CD4-positive, alpha-beta T cell treated with Interleukin-15 for 1 hour (primary cell): ENCODE measurements at places on chromosomes 3 and 15.

DNA sequence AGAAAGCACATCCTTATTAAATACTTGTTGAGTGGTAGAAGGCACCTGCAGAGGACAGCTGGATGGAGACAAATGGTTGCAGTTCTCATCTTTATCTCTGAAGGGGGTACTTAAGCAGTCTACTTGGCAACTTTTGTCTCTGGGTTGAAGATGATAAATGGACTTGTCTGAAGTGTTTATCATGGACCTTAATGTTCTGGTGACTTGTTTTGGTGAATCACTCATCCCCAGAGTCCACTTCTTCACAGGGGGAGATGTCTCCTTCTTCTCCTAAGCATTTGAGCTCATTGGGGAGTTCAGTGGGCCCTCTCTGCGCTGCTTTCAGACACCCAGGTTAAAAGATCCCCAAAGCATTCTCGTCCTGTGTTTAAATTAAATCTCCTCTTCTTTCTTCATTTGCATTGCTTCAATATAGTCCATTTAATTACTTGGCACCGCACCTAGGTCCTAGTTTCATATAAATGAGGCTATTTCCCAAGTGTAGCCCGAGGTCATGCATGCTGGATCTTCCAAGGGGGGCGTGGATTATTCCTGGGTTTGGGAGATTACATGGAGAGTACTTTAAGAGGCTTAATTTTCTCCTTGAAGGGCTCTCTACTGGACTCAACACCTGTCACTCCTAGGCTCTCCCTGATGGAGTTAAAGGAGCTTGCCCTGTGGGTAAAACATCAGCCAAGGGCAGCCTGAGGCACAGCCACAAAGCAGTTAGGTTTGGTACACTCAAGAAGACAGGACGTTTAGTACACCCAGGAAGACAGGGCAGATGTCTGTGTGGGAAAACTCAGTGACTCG is 239.3 kb upstream of the C2CD4B start:
- DNase-seq = no peak

DNA sequence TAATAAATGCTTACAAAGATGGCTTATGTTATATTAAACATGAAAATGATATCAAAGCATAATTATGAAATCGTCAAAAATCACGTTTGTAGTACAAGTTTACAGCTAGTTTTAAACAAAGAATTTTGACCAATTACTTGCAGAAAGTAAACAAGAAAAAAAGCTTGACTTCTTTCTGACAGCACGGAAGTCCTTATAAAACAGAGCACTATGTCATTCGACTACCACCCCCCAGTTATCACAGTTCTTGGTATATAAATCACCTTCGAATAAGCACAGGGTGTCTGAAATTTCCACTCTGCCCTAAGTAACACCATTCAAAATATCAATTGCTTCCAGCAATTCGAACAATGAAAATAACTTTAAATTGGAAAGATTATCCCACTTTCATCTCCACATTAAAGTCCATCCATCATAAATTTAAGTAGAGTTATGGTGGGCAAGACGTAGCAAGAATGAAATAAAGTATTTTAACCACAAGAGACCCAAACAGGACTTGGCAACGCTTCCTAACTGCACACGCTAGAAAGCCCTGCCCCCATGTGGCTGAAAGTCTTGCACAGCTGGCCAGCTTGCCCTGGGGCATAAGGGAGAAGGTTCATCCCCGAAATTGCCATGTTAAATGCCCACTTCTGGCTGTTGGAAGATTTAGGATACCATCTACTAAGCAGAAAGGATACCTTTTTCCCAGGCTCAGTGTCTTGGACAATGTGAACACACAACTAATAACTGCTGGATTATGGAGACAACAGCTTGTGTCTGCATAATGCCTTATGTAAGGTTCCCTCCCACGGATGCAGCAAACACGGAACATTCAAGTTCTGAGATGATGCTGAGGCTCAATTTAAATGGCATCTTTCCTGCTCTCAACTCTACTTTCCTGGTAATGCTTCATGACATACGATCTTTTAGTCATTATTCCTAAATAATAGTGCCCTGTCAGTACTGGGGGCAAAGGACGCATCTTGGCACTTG is 116.4 kb upstream of the TJP1 start:
- no peak for DNase-seq

DNA sequence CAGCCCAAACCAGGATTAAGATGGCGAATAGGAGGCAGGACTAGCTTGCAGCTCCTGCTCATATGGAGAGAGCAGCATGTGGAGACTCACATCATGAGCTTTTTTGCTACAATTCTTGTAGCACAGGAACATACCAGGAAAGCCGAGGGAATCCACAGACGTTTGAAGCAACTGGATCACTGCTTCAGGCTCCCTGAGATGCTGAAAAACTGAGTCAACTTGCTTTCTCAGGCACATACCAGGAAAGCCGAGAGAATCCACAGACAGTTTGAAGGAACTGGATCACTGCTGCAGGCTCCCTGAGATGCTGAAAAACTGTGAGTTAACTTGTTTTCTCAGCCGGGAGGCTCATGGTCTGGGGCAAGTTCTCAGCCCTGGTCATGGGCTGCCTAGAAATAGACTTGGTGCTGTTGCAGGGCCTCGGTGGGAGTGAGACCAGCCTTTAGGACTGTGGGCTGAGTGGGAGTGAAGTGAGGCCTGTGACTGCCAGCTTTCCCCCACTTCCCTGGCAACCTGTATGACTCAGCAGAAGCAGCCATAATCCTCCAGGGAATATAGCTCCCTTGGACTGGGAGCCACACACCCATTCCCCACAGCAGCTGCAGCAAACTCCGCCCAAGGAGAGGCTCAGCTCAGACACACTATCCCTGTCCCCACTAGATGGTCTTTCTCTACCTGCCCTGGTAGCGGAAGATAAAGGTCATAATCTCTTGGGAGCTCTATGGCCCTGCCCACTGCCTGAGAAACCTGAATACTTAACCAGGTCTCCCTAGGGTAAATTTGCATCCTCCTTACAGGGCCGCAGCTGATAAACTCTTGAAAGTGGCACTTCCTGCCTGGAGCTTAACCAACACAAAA is 51.9 kb upstream of the PFN2 start:
- no peak for DNase-seq

- DNase-seq = no peak
Observed at GRCh38 chr15:35907511-35907910, 361.5 kb upstream of the DPH6 start.

- no peak for DNase-seq
Observed at GRCh38 chr3:113070681-113071113, 79.9 kb downstream of the GTPBP8 start.

GRCh38 chr3:105801397-105801796 is 67.4 kb downstream of the CBLB start:
- peak; percentile 20 for DNase-seq

DNA sequence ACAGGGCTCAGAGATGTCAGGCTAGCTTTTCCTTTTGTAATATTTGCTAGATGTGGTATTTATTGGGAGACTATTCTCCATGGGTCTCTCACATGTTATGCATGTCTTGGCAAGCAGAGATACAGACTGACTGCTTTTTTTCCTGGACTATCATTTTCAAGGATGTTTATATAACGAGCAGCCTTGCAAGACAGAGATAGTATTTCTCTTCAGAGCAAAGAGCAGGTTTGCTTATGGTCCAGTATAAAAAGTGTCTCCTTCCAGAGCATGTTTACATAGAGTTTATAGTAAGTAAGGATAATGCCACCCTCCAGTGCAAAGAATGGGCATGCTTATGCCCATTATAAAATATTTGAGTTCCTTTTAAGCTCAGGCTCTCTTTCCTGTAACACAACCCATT is 24.6 kb downstream of the GTF2E1 start:
- DNase-seq = no peak

- no peak for DNase-seq
Observed at GRCh38 chr3:142278451-142278850, 53.1 kb upstream of the GK5 start.

DNA sequence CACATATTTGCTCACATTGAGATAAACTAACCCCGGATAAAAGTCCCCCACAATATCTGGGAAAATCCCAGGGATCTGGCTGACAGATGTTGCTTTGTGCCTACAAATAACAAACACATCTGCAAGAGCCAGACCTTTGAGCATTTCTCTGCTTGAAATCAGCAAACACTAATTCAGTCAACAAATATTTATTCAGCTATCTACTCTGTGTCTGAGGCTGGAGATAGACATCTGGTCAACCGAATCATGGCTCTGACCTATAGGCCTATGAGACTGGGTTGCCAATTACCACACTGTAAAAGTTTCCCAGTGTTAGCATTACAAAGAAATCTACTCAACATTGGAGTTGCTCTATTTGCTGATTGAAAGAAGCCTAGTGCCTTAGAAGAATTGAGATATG is 201.1 kb upstream of the CADPS start:
- DNase-seq = no peak

DNA sequence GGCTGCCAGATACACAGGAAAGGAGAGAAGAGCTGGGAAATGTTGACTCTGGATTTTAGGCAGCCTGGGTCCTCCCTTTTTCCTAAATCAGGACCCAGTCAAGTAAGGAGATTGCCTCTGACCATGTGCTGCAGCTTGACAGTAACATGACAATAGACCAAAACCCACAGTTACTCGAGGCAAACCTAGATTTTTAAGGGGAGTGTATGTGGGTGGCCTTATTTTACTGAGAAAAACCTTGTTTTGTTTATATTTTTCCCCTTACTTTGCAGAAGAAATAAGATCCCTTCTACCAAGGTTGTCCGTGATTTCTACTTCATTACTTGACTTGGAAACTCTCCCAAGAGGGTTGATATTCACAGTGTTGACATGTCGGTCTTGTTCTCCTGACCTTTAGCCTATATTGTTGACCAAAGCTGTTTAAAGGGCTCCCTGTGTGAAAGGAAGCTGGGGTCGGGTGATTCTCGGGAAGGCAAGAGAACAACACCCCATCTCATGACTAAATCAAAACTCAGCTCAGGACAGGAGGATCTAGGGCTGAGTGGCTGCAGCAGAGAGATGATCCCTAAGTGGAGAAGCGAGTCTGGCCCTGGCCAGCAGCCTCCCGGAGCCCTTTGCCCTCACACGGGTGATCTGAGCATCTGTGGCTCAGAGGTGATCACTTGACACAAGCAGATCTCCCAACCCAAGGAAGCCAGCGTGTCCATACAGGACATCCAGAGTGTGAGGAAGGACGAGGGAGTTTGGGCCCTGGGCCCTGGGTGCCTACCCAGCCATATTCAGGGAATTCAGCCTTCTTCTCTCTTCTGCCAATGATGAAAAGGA is 31.0 kb upstream of the SLCO2A1 start:
- no peak for DNase-seq

DNA sequence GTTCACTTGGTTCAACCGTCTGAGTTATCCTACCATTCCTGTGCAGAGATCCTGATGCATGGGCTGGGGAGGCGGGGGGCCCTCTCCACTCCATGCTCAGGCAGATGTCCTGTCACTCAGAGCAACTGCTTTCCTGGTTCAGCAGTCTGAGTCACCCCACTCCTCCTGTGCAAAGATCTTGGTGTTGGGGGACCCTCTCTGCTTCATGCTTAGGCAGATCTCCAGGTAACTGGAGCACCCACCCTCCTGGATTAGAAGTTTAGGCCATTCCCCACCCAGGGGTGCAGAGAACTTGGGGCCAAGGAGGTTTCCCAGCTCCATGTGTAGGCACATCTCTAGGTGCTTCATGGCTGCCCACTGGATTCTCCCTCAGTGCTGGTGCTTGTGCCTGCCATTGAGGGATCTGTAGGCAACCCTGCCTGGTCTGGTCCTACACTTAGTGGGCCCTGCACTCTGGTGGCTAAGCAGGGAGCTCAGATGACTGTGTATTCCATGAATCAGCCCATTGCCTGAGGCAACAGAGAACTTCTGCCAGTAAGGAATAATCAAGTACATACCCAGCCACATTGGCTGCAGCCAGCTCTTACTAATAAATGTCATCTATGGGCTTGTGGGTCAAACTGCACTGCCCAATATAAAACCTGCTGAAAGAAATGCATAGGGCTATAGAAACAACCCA is 465.4 kb upstream of the THBS1 start:
- DNase-seq = no peak

DNA sequence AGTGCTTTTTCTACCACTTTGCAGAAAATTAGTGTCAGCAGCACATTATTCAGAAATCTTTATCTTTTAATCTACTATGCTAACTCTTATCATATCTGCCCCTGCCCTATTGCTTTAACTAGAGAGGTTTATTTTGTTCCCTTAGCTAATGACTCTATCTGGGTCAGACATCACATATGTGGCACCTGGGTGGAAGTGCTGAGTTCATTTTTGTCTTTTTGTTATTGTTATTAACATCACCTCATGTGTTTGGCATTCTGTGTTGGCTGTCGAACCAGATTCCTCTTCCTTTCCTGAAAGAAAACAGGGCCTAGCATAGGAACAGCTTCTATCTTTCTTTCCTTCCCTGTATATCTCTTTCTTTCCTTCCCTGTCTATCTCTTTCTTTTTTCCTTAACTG is 100.7 kb downstream of the RBMS3 start:
- DNase-seq = no peak

DNA sequence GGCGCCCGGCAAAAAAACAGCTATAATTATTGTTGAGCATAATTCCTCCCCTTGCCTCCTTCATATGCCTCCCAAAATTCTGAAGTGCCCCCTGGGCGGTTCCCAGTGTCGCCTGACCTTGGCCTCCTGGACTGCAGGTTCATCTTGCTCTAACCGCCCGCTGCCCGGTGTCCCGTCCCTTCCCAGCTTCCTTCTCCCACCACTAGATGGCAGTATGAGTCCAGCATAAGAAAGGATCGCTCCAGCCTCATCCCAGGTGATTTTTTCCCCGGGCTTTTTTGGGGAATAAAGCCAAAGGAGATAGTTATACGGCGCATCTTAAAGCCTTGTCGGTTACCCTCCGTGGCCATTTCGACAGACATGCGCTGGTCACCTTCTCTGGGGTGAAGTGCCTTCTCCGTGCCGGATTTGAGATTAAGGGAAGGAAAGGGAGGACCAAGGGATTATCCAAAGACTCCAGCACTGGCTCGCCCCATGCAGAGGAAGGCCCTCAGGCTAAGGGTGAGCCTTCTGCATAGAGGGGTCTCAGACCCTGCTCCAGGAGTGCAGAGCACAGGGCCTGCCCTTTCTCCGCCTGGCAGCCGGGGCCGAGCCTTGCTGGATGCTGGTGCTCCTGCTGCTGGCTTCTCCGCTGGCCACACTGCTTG is 45.8 kb upstream of the TRA2B start:
- DNase-seq = peak; percentile 52

- peak; percentile 35 for DNase-seq
Observed at GRCh38 chr15:63135804-63136203, 14.1 kb downstream of the LACTB start.

- DNase-seq = no peak
Observed at GRCh38 chr15:36608180-36608579, 28.8 kb downstream of the CDIN1 start.

DNA sequence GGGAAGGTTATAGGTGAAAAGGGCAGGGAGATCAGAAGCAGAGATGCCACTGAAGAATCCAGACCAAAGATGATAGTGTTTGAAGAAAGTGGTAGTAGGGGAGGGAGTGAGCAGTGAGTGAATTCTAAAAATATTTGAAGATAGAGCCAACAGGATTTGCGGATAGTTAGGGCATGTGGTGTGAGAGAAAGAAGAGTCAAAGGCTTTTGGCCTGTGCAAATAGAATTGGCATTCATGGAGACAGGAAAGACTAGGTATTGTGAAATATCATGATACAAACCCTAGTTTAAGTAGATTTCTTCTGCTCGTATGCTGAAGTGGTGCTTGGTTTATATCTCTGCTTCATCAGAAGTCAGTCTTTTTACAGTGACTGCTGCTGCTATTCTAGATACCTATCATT is 224.2 kb upstream of the CFAP20DC start:
- DNase-seq = no peak
